Activated CD8-positive, alpha-beta memory T cell treated with anti-CD3 and anti-CD28 coated beads for 4 hours (primary cell): ENCODE measurements at places on chromosomes 3 and 15.

DNA sequence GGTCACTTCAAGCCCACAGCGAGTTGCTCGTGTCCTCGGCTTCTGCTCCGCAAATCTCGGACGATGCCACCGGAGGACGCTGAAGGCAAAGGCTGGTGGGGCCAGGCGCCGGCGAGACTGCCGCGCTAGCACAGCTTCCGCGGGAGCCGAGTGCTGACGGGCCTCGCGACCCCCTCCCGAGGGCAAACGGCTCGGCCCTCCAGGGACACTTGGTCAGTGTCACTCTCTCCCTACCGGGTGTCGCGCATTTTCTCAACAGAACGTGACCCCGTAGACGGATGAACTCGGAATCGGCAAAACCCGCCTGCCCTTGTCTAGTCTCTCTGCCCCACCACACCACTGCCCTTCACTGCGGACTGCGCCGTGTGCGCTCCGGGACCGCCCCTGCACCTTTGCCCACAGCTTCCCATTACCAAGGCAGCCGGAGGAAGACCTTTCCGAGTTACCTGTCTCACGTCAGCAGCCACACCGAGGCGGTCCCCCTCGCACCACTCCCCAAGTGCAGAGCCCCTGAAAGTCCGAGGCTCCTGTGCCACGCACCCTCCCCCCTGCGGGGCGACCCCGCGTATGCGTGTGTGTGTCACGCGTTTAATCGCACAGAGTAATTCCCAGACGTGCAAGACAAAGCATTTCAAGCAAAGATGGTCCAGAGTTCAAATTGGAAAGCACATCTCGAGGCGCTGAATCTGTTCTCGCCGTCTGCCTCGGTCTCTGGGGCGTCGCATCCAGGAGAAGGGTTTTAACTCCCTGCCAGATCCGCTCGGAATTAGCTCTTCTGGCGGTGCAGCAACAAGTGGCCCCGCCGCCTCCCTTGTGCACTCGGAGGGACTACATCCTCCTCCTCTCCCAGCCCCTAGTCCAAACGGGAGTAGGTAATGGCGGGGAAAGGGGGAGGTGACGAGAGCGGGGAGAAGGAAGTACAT, 245.0 kb upstream of the TOPAZ1 start:
- DNase-seq = no peak

DNA sequence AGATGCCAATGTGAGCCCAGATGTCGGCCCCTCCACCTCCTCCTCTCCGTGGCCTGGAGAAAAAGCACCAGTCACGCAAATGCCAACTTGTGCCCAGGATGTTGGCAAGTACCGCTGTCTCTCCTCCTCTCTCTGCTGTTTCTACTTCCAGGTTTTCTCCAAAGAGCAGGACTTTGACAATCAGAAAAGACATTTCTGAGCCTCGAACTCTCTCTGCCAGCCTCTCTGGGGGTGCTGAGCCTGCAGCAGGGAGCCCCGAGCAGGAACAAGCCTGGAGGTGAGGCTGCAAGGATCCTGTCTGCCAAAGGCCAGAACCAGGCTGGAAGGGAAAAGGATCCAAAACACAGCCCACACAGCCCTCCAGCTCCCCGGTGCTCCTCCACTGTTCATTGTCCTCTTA, 89.7 kb downstream of the SEC22A start:
- DNase-seq = no peak

GRCh38 chr3:188568736-188569135, 414.8 kb downstream of the LPP start:
- no peak for DNase-seq

- no peak for DNase-seq
These were observed 30.3 kb upstream of the PSMD6 start for GRCh38 chr3:64053581-64053980.

- DNase-seq = no peak
These were observed 112.7 kb downstream of the KLF13 start for GRCh38 chr15:31439328-31439727.

- no peak for DNase-seq
These were observed 64.9 kb downstream of the CDIN1 start for GRCh38 chr15:36644191-36644896.

GRCh38 chr3:102532901-102533300, 98.1 kb downstream of the ZPLD1 start:
- DNase-seq = no peak

- no peak for DNase-seq
These were observed 19.4 kb upstream of the ADAMTS7 start for GRCh38 chr15:78830514-78831228.

DNA sequence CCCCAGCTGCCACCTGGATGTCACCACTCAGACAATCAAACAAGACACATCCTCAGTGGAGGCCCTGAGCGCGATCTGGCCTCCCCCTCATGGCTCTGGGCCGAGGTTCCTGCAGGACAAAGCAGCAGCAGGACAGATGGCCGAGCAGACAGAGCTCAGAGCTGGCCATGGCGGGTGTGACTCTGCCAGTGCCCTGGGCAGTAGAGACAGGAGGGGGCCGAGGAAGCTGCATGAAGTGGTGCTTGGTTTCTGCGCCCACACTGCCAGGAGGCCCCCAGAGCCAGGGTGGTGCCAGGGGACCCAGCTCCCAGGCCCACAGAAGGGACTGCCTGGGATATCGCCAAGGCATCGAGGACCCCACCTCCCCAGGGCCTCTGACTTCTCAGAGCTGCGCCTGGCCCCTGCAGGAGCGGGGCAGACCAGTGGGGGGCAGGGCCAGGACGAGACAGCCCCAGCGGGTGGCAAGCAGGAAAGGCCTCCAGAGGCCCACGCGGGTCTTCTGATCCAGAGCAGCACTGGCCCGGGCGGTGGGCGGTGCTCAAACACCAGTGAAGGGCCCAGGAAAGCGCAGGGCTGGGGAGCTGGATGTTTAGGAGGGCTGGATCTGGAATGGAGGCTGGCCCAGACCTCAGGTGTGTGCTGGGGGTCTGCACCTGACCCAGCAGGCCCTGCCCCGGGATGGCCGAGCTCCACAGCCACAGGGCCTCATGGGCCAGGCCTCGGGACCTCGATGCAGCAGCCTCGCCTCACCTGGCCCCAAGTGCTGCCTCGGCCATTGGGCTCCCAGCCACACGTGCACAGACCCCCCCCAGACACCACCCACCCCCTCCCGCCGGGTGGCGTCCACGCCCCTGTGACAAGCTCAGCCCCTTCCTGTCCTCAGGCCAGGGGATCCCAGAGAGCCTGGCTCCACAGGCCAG, 76.0 kb downstream of the GOLGA8G start:
- DNase-seq = no peak

- no peak for DNase-seq
These were observed 61.7 kb downstream of the IL1RAP start for GRCh38 chr3:190575437-190576185.

- DNase-seq = no peak
These were observed 136.7 kb downstream of the PLOD2 start for GRCh38 chr3:146024260-146024659.

DNA sequence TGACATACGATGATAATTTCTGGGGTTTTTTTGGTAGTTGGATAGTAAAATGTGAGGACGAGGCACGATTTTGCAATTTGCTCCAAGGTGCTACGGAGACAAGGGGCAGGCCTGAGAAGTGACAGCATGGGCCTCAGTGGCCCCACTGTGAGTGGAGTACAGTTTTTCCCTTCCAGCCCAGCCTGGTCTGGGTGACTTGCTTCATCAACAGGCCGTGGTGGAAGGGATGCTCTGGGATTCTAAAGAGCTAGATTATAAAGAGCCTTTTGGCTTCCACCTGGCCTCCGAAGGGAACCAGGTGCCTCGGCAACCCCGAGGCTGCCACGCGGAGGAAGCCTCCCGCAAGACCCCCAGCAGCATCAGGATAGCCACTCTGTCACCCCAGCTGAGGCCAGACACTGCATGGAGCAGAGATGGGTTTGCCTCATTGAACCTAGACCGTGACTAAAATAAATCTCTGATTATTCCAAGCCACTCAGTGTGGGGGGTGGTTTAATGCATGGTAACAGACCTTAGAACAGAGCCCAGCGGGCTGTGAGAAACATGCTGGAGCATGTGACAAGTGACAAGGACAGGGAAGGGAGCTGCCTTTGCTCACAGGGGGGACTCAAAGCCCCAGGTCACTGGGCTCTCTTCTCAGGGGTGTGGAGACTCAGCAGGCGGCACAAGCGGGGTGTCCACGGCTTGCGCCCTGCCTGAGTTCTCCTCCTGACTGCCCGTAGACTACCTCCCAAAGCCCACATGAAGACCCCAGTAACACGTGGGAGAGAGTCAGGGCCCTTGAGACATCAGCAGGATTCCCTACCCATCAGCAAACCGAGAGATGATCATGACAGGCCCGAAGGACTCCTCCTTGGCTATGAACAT, 22.6 kb upstream of the SLC41A3 start:
- DNase-seq = no peak

DNA sequence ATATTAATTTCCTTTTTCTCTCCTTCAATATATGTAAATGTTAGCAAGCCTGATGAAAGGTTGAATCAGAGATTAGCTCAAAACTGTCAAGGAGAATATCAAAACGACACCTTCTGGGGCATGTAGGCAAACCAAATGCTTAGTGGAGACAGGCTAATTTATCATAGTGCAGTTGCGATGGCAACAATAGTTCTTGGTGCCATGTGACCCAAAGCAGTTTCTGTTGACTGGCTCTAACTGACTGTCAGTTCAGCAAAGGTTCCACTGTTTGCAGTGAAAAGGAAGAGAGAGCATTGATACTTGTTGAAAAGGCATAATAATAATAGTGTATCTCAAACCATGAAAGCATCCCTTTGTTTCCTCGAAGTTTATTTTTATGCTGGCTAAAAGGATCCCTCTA, 513.9 kb downstream of the NLGN1 start:
- DNase-seq = no peak

- DNase-seq = no peak
These were observed 53.6 kb upstream of the TRPM1 start for GRCh38 chr15:31155151-31155550.

- no peak for DNase-seq
These were observed 121.8 kb upstream of the CHL1 start for GRCh38 chr3:74676-75243.

DNA sequence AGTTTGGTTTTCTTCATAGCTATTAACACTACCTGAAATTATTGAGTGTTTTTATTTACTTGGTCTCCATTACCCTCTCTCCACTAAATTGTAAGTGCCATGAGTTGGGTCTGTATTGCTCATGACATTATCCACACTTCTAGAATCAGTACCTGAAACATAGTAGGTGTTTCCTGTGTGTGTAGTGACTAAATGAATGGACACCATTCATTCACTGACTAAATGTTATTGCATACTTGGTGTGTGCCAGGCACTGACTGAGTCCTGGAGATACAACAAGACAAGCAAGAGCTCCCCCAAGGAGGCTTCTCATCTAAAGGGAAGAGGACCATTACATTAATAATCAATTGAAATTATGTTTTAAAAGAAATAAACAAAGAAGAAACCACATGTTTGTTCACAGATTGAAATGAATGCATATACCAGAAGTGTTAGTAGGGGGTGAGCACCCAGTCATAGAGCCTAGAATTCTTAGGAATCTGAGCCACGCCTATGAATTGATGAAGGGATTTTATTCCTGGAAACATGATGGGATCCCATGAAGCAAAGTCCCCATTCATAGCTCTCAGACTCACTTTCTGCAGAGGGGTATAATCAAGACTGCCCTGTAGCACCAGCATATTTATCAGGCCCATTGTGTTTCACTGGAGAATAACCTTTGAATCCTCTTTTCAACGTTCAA, 31.7 kb upstream of the ATOSA start:
- no peak for DNase-seq

GRCh38 chr3:11386465-11387113, 114.4 kb downstream of the ATG7 start:
- DNase-seq = no peak

DNA sequence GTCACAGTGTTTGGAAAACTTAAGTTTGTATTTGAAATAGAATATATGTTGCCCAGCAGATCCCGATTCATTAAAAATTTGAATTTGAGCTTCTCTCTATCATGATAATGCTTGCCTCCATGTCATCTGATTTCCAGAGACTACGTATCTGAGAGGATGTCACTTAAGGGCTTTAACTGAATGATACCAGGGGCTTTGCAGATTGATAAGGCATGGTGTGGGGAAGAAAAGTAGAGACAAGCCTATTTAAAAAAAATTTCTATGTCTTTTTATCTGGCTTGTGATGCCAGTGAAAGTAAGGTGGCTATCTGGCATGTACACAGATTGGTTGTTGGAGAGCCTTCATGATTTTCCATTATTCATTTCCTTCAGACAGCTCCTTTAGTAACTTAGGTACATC, 72.7 kb downstream of the UBE2E2 start:
- no peak for DNase-seq

DNA sequence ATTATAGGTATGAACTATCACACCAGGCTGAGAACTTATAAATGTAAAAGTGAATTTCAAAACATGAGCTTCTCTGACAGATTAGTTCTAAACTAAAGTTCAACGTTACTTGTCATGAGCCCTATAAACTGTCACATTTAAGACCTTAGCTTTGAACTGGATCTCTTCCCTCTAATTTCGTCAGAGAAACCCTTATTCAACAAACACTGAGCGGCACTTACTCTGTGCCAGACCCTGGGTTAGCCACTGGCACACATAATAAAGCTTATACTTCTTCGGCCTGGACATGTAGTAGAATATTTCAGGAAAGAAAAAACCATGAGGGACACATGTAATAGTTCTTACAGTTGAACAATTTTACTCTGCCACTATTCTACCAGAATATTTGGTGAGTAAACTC, 5.6 kb downstream of the PCYT1A start:
- DNase-seq = no peak

- DNase-seq = no peak
These were observed 7.0 kb upstream of the PRKCD start for GRCh38 chr3:53153980-53154379.

- no peak for DNase-seq
These were observed 3.3 kb upstream of the GRIP2 start for GRCh38 chr3:14543446-14543845.

- DNase-seq = no peak
These were observed 35.8 kb downstream of the ABHD5 start for GRCh38 chr3:43726521-43726920.

DNA sequence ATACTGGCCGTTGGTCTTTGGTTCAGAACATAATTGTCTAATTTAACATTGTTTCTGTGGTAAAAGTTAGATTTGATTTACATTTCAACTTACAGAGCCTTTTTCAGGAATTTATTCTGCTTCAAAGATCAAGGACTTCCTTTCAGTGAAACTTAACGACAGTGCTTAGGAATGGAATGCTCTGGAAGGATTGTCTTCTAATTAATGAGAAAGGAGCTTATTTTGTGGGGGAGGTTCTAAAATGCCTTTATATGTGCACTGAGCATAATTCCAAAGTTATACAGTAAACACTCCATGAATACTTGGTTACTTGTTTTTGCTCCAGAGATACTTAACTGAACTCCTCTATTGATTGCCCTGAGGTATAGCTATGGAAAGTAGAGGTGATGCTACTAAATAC, 75.7 kb downstream of the CACNA1D start:
- DNase-seq = no peak

GRCh38 chr3:122325769-122326168, 721 bp downstream of the CSTA start:
- DNase-seq = no peak

DNA sequence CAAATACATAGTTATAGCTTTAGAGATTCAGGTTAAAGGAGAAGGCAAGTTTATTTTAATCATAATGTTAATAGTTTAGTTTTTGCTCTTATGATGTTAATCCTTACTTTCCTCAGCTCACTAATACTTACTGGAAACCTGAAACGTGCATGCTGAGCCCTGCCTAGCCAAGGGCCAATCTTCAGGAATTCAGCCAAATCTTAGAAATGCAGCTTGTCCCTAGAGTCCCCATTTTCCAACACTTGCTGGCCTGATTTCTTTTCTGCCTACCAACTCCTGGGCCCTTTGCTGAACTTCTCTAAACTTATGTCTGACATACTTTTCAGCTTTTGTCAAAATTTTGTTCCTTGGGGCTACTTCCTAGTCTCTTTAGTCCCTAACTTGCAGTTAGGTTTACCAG, 22.8 kb downstream of the BCHE start:
- DNase-seq = no peak
